ENCODE measurements at places on chromosomes 12 and 14.

GRCh38 chr12:90909069-90909770, 45.8 kb downstream of the CCER1 start:
- DNase-seq, result no peak

- DNase-seq, result no peak
Measured at GRCh38 chr12:7101047-7101693, 7.8 kb downstream of the C1RL start.

GRCh38 chr14:73476451-73476931, 14.2 kb upstream of the RIOX1 start:
- no peak for DNase-seq

DNA sequence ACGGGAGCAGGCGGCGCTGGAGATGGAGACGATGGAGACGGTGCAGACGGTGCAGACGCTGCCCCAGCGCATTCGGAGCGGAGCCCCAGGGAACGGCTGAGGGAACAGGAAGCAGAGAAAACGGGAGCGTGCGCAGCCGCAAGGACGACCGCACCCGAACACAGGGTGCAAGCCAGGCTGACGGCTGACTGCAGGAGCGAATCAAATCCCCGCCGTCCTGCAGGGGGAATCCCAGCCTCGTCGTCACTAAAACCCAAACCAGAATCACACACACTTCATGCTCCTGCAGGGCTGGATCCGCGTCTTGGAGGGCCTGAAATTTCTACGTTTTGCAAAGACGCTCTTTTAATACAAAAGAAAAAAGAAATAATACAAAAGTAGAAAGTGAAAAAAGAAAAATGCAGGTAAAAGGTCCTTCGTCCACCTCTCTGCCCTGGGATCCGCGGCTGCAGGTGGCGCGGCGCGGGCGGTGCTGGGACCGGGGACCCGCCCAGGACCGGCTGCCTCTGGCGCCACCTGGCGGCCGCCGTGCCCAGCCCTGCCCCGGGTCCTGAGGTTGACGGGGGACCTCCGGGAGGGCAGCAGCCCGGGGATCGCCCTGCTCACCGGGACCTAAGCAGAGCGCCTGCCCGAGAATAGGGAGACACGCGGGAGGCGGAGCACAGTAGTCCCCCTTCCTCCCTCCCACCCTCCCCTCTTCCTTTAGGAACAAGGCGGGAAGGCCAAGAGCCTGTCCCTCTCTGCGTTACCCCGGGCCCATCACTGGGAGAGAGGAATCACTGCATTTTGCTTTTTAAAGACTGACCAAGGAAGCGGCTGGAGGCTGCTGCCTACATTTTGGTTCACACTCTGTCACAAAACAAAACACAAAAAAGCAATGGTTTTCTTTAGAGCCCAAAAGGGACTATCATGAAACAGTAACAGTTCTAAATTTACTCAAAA, 20.1 kb downstream of the STX2 start:
- peak; percentile 40 for DNase-seq

GRCh38 chr12:68958322-68958721, 25.4 kb upstream of the CPM start:
- DNase-seq, result no peak

DNA sequence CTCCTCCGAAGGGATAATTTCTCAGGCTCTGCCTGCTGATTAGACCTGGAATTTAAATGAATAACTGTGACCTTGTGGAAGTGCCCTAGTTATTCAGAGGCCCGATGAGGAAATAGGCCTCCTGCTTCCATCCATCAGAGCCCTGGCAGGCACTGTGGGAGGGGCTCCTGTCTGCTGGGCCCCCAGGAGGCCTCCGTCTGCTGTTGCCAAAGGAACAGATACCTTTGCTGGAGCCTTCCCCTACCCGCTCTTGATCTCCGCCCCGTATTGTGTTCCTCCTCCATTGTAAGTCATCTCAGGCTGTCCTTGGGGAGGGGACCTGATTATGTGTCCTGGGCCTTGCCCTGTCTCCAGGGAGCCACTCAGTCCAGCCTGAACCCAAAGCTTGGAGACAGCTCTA, 112.3 kb downstream of the NRXN3 start:
- DNase-seq, result no peak

- no peak for DNase-seq
Measured at GRCh38 chr12:98653866-98654493, 8.9 kb downstream of the APAF1 start.

GRCh38 chr14:87643005-87643404, 350.0 kb downstream of the GALC start:
- no peak for DNase-seq
